ENCODE measurements at places on chromosomes 7 and 10.

GRCh38 chr10:79098596-79099015 is 29.8 kb downstream of the ZMIZ1 start:
- DNase-seq = no peak

GRCh38 chr7:15094989-15095388 is 192.4 kb upstream of the DGKB start:
- no peak for DNase-seq

GRCh38 chr10:44931621-44932516 is 20.7 kb downstream of the TMEM72 start:
- no peak for DNase-seq

DNA sequence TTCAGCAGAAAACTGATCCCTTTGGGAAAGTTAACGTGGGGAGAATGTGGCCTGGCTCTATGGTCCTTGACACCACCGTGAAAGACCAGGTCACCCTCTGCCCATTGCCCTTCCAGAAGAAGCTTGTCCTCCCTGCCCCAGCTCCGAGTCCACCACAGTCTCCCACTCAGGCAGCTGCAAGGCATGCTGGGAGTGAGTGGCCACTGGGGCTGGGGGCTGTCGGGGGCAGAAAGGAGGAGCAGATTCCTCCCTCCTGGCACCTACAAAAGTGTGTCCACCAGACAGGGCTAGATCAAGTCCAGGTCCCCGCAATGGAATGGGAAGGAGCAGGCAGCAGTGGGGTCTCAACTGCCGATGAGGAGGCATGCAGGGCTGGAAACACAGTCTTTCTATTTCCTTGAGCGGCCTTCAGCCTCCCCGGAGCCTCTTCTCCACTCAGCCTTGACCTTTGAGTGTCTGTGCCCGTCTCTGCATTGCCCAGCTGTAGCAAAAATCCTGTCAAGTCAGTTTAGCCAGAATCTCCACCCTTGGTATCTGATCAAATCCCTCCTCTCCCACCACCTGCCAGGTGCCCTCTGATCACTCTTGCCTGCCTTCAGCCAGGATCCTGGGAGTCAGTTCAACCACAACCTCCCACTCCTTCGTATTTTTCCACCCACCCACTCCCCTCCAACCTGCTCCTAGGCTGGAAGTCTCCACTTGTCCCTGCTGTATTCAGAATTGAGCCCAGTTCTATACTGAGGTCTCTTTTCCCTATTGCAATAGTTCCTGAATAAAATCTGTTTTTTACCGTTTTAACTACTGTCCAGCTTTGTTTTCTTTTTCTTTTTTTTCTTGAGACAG is 6.9 kb upstream of the ZNF316 start:
- DNase-seq = no peak

GRCh38 chr7:140867467-140868462 is 57.0 kb downstream of the BRAF start:
- DNase-seq = no peak

- peak; percentile 45 for DNase-seq
These were observed 170.8 kb upstream of the HABP2 start for GRCh38 chr10:113381981-113382509.

DNA sequence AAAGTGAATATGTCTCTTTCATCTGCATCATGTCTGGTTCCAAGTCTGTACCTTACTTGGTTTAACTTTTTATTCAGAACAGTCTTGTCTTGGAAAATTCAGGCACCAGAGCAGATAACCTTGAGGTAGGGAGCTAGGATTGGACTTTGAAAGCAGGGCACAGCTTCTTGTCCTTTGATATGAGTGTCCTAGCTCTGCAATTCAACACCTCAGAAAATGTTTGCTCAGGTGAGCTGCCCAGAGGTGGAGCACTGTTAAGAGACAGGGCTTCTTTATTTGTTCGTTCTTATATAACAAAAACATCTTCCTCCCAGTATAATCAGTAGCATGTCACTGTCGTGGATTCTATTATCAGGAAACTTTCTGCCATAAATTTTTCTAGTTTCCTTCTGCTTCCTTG is 118.3 kb downstream of the LRRC4 start:
- DNase-seq = no peak

GRCh38 chr10:103854686-103855391 is 537 bp downstream of the SH3PXD2A start:
- peak; percentile 72 for DNase-seq

DNA sequence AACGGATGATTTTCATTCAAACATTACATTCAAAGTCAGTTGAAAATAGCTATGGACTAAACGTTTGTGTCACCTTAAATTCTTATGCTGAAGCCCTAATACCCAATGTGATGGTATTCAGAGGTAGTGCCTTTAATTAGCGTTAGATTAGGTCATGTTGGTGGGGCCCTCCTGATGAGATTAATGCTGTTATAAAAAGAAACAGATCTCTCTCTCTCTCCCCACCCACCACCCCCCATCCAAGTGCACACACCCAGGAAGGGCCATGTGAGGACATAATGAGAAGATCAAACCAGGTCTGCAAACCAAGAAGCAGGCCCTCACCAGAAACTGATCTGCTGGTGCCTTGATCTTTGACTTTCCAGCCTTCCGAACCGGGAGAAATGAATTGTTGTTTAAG is 44.2 kb downstream of the ZNF438 start:
- DNase-seq = no peak

DNA sequence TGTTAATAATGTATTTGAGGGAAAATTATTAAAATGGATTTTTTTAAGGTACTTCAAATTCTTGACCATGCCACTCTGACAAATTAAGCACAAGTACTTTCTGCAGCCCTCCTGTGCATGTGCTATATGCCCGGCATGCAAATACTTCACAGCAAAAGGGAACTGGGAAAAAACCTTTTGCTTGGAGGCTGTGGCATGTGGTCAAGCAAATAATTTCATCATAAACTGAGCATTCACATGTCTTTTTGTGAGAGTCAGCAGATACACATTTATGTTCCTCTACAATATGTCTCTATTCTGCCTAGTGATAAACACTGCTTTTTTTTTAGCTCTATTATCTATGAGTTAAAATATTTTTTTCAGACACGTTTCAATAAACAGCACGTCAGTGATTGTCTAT is 53.7 kb upstream of the SEMA3A start:
- no peak for DNase-seq

DNA sequence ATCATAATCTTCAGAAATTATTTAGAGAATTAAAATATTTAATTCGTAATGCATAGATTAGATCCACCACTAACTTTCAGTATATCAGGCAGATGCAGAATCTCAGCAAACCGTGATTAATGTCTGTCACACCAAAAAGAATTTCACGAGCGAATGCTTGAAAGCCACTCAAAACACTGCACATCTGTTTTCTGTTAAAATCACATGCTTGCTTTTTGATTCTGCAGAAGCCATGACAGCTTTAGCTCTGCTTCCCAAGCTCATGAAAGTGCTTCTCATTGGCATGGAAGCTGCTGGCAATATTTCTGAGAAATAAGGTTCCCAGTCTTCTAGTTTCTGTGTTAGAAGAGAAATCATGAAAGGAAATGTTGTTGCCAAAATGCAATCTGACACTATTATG is 837.8 kb upstream of the LRRN3 start:
- DNase-seq = no peak

DNA sequence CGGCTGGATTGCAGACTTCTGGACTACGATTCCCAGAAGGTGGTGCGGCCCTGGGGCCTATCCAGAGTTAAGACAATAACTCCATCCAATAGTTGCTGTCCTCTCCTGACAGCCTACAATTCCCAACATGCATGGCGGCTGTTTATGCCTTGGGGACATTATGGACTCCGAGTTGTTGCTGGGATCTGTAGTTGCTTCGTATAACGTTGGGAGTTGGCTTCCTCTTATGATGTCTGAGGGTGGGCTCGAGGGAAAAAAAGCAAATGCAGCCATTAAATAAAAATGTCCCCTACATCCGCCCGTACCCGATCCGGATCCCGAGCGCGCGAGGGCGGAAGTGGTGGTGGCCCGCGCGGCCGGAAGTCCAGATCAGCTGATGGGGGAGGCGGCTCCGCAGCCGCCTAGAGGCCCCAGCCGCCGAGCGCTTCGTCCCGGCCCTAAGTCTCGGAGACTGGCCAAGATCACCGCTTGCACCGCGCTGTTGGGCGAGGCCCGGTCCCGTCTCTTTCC is at the start of gene ZSWIM8:
TSS of gene ZSWIM8 (plus strand) at position 396 of the 510 bp plus-strand sequence. CDS start 273 bp downstream, outside the sequence.
- DNase-seq = peak; percentile 98

GRCh38 chr10:113550365-113550764 is 2.5 kb upstream of the HABP2 start:
- DNase-seq = no peak

- no peak for DNase-seq
These were observed 53.5 kb downstream of the GLI3 start for GRCh38 chr7:42183547-42183946.

DNA sequence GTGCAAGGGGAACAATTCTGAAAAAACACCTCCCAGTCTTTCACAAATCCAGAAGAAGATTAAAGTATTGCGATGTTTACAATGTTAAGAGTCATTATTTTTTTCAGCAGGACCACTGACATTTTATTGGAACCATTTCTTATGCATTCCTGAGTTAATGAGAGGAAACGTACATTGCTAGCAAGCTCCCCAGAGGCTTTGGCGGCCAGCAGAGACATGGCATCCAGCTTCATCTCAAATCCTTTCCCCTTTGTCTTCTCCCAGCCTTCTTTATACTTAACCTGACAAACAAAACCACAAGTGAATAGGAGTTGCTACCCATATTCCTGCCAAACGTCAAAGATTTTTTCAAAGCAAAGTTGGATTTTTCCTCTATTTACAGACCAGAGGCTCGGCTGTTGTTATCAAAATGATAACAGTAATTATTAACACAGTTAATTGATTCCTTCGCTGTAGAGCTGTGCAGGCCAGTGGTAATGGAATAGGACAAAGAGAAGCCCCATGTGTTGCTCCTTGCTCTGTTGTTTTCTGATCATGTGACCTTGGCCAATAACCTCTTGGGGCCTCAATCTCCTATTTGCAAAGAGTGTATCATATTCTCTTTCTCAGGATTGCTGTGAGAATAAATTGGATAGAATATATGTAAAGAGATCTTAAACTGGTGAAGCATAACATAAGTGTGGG is 32.0 kb downstream of the NRAP start:
- no peak for DNase-seq

DNA sequence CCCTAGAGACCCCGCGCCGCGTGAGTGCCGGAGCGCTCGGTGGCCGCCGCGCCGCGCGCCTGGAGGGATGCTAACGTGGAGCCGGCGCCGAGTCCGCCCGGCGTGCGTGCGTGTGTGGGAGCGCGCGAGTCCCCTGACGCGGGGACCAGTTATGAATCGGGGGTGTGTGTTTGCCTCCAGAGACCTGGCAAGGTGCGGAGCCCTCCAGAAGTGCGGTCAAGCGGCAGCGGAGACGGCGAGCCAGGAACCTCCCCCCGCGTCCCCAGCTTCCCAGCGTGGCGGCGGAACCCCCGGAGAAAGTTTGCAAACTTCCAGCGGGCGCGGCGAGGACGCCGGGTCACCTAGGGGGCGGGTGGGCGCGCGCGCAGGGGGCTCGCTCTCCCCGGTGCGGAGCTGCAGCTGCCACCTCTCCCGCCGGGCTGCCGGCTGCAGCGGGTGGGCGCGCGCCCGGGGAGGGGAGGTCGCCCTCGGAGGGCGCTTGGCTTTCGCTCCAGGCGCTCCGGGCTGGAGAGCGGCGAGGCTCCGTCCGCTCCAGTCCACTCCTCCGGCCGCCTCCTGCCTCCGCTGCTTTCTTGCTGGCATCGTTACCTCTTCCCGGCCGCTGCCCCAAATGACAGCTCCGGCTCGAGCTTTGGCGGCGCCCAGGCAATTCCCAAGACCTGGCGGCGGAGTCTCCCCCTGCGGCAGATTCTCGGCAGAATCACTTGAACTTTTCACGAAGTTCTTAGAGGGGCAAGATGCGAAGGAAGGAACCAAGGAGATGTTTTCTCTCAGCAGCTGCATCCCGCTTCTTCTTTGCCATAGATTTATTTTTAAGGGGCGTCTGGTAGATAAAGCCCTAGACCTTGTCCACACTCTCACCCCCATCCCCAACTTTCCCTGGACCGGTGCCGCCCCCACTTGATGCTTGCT is 2.3 kb upstream of the CREB5 start:
- DNase-seq = peak; percentile 73

DNA sequence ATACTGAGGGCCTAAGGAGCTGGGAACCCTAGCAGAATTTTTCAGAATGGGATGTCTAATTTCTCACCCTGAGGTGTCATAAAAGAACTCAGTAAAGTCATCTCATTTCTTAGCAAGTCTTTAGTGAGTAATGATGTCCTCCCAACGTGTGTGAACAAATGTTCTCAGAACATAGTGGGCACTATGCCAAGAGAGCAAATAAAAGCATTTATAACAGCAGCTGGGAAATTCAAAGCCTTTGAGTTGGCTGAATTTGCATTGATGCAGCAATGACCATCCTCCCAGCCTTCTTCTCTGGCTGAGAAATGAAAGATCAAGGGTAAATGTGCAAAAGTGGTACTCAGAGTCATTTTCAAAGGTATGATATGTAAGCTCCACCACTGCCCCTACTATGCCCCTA is 109.4 kb downstream of the FAM107B start:
- no peak for DNase-seq

- DNase-seq = no peak
These were observed 5.8 kb upstream of the KLF6 start for GRCh38 chr10:3790858-3791257.

DNA sequence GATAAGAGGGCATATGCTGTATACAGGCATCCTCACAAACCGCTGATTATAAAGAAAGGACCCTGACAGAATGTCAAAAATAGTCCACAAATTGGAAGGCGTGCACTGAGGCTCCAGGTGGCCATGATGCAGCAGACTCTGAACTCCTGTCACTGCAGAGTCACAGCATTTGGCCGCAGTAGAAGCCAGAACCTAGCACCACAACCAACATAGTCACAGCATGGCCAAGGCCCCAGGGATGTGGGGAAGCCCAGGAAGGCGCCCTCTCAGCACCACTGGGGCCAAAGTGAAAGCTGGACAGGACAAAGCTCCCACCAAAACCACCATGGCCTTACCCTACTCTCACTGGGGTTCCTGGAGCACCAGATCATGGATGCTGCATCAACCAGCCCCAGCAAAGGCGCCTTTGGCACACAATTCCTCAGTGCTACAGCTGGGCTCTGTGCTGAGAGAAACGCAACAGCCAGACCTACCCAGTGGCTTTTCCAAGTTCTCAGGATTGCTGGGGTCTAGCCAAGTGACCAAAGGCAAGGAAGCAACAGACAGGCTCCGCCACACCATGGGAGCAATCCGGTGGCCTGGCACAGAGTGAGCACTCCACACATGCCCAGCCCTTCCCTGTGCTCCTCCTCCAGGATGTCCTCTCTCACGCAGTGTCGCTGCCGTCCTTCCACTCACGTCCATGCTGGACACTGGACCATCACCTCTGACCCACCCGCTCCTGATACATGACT is 60.2 kb downstream of the STK17A start:
- no peak for DNase-seq

GRCh38 chr7:90957883-90958282 is 306.4 kb upstream of the FZD1 start:
- no peak for DNase-seq

- DNase-seq = peak; percentile 78
These were observed 45.6 kb upstream of the SGCE start for GRCh38 chr7:94701555-94701973.

GRCh38 chr10:102131286-102132170 is 1.3 kb upstream of the PPRC1 start:
- DNase-seq = no peak

- no peak for DNase-seq
These were observed 180.0 kb upstream of the ADCY1 start for GRCh38 chr7:45394117-45394708.

- no peak for DNase-seq
These were observed 408.2 kb upstream of the AUTS2 start for GRCh38 chr7:69190025-69190424.
